ENCODE measurements at places on chromosomes 1 and 21. TPM values are rescaled to one million over a fixed set of nuclear protein-coding genes. Genes with fewer than 3 reads are reported as not detected.

Gene ZC3H11A
- total RNA-seq, result 92.0 TPM

Gene AVPR1B
- total RNA-seq, result not detected

Gene SLC5A9
- 0.22 TPM for total RNA-seq

Gene PLA2G2D
- not detected for total RNA-seq

DNA sequence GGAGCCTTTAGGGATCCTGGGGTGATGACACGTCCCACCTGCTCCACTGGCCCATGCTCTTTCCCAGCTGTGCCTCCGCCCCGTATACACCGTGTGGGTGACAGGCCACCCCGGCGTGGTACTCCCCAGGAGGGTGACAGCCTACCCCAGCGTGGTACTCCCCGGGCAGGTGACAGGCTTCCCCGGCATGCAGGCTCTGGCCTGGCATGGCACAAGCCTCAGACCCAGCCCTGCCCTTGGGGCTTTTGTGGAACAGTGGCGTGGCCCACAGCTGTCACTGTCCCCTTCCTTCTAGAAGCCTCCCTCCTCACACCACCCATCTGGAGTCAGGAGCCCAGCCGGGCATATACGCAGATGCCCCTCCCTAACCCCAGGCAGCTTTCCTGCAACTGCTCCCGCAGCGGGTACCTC, 4.7 kb upstream of the PFKL start:
- H3K27ac ChIP-seq, result no peak overlapping the region
- H3K27me3 ChIP-seq, result no peaks in the 10 kb centered on the region
- H3K4me3 ChIP-seq, result no peak overlapping the region
- H3K36me3 ChIP-seq, result no peaks in the 10 kb centered on the region
- no peak for DNase-seq
- H3K4me1 ChIP-seq, result no peaks in the 10 kb centered on the region

DNA sequence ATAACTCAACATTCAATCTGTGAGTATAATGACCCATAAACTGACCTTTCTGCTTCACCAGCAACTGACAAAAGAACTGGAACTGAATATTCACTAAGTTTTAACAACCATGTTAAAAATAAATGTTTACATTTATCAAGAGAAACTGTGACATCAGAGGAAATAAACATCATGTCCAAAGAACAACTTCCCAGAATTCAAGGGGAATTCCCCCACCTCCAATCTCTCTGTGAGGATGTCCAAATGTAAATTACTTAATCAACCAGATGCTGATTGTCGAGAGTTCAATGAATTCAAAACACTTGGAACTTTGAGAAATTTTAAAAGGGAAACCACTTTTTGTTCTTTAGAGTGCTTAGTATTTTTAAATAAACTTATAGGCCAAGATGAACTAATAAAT, 365.6 kb upstream of the ADGRL2 start:
- DNase-seq, result no peak
- H3K27ac ChIP-seq, result no peak overlapping the region
- no peaks in the 10 kb centered on the region for H3K27me3 ChIP-seq
- H3K36me3 ChIP-seq, result no peaks in the 10 kb centered on the region
- H3K4me1 ChIP-seq, result no peaks in the 10 kb centered on the region

- H3K27ac ChIP-seq, result no peak overlapping the region
- H3K4me3 ChIP-seq, result no peak overlapping the region
- no peaks in the 10 kb centered on the region for H3K36me3 ChIP-seq
- no peaks in the 10 kb centered on the region for H3K27me3 ChIP-seq
- H3K4me1 ChIP-seq, result no peaks in the 10 kb centered on the region
These were observed 140.5 kb downstream of the LIPI start for GRCh38 chr21:14070049-14070893.

GRCh38 chr1:59687081-59687480, 127.7 kb upstream of the HOOK1 start:
- H3K4me3 ChIP-seq, result no peak overlapping the region
- no peaks in the 10 kb centered on the region for H3K36me3 ChIP-seq
- DNase-seq, result no peak
- no peaks in the 10 kb centered on the region for H3K27me3 ChIP-seq
- H3K27ac ChIP-seq, result no peak overlapping the region

DNA sequence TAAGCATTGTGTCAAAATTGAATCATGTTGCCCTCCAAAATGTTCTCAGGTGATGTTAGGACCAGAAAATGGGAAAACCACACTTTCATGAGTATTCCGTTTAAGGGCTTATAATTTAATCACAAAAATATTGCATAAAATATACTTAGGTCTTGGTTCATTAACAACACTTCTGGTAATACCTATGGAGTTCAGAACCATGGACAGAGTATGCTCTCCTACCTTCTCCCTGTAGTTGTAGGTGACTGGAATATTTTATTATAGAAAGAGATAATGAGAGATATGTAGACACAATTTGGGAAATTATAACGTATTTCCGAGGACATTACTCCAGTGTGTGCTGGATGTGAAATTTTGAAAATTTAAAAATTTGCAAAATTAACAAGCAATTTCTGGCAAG, 232.5 kb downstream of the NCAM2 start:
- no peak overlapping the region for H3K27ac ChIP-seq
- H3K4me3 ChIP-seq, result no peak overlapping the region
- H3K4me1 ChIP-seq, result peaks cover 7% of the 10 kb centered on the region

DNA sequence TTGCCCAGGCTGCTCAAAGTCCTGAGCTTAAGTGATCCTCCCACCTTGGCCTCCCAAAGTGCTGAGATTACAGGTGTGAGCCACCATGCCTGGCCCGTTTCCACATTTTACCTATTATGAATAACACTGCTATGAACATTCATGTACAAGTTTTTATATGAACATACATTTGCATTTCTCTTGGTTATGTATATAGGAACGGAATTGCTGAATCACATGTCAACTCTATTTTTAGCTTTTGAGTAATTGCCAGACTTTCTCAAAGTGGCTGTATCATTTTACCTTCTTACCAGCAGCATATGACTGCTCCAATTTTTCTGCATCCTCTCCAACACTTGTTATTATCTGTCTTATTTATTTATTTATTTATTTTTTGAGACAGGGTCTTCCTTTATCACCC, 2.7 kb downstream of the SPATA21 start:
- no peaks in the 10 kb centered on the region for H3K27me3 ChIP-seq
- H3K36me3 ChIP-seq, result no peaks in the 10 kb centered on the region
- no peaks in the 10 kb centered on the region for H3K4me1 ChIP-seq
- DNase-seq, result no peak

- peaks cover 3% of the 10 kb centered on the region for H3K36me3 ChIP-seq
- H3K4me3 ChIP-seq, result no peak overlapping the region
- peak; percentile 53 for DNase-seq
- H3K4me1 ChIP-seq, result peaks cover 6% of the 10 kb centered on the region
These were observed 1.3 kb upstream of the SLC16A1 start for GRCh38 chr1:112957133-112957812.

DNA sequence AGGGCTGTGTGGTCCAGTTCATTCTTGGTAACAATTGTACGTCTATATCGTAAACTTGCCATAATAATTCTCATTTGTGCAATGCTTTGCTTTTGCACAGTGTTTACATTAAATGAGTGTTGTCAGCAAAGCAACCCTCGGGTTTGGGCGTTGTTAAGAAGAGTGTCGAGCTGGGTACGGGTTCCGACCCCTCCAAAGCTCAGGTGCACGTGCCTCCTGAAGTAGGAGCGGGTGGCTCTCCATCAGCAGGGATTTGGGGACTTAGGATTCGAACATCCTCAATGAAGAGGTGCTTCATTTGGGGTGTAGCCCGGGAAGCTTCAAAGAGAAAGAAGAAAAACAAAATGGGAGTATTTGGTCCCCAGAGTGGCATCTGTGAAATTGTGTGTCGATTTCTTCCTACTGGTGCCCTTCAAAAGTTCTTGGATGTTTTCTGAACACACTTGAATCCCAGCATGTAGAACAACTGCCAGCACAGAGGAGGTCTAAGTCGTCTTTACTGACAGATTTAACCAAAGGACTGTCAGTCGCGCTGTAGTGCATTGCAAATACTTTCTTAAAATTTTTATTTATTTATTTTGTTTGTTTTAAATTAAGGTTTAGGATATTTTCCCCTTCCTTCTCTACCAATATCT, 1.1 kb downstream of the TRIM58 start:
- no peak overlapping the region for H3K4me3 ChIP-seq
- no peaks in the 10 kb centered on the region for H3K4me1 ChIP-seq
- no peak for DNase-seq
- peaks cover 11% of the 10 kb centered on the region for H3K27me3 ChIP-seq
- H3K27ac ChIP-seq, result no peak overlapping the region
- no peaks in the 10 kb centered on the region for H3K36me3 ChIP-seq

DNA sequence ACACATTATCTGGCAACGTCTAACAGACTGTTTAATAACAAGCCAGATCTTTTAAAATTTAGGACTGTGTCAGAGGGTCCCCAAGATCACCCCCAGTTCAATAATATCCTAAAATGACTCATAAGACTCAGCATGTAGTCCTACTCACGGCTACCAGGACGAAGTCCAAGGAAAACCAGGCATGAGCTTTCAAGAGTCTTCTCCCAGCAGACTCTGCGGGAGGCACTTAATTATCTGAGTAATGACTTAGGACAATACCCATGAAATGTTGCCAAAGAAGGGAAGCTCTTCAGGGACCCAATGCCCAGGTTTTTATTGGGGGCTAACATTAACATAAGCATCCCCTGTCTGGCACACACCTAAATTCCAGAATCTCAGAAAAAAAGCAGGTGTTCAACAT, 7.0 kb downstream of the HFM1 start:
- no peak for DNase-seq
- no peaks in the 10 kb centered on the region for H3K4me1 ChIP-seq
- no peaks in the 10 kb centered on the region for H3K27me3 ChIP-seq
- no peaks in the 10 kb centered on the region for H3K36me3 ChIP-seq

DNA sequence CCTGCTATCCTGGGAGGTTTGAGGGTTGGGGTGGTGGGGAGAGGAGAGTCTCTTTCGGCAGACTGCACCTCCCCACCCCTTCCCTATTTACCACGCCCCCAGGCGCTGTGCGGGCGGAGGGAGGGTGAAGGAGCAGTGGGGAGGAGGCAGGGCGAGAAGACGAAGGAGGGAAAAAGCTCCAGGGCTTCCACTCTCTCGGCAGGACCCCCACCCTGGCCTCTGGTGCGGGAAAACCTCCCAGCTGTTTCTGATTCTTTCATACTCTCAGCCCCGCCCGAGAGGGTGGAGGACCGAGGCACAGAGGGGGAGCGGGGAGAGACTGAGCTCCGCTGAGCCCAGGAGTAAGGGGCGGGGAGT, 866 bp upstream of the WNT2B start:
- no peak for DNase-seq
- peaks cover 8% of the 10 kb centered on the region for H3K4me1 ChIP-seq
- H3K27me3 ChIP-seq, result no peaks in the 10 kb centered on the region
- no peak overlapping the region for H3K27ac ChIP-seq
- H3K36me3 ChIP-seq, result no peaks in the 10 kb centered on the region

DNA sequence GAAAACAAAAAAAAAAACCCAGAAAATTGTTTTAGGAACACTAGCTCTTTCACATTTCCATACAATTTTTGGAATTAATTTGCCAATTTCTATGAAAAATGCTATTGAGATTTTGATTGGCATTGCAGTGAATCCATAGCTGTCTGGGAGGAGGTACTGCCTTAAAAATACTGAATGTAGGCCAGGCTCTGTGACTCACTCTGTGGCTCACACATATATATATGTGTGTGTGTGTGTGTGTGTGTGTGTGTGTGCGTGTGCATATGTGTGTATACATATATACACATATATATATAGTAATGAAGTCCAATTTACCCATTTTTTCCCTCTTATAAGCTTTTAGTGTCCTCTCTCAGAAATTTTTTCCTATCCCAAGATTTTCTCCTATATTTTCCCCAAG, 214.2 kb upstream of the DMRTA2 start:
- no peaks in the 10 kb centered on the region for H3K27me3 ChIP-seq
- H3K4me1 ChIP-seq, result no peaks in the 10 kb centered on the region
- no peak overlapping the region for H3K4me3 ChIP-seq
- no peak overlapping the region for H3K27ac ChIP-seq

DNA sequence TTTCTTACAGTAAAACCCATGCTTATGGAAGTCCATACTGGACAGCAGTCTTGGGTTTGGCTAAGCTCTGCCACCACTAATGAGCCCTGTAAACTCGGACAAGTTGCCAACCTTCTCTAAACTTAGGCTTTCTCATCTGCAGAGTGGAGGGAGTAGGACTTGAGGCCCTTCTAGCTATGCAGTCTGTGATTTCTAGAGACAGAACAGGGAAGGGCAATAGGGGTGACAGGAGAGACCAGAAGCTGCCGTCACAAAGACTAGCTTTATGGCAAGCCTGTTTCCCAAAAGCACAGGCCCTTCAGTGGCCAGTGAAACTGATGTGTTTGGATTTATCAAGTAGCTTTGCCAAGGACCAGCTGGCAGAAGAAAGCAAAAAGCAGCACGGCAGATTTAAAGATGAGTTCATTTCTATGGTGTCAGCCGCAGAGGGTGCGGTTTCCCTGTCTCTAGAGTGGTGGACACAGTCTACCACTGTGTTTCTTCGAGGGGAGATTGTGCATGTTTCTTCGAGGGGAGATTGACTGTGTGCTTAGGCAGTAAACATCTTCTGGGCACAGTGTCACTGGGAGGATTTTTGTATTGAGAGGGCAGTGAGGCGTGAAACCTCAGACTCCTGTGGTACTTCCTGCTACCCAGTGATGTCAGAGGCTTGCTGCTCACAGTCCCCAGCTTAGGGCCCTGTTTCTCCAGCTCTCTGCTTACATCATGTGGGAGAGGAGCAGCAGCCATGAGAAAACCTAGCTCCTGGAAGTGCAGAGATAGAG, 119.0 kb downstream of the ROR1 start:
- H3K36me3 ChIP-seq, result no peaks in the 10 kb centered on the region
- no peak overlapping the region for H3K4me3 ChIP-seq
- DNase-seq, result no peak
- H3K27ac ChIP-seq, result no peak overlapping the region

GRCh38 chr1:91846007-91846638, 39.8 kb downstream of the TGFBR3 start:
- H3K27me3 ChIP-seq, result no peaks in the 10 kb centered on the region
- H3K27ac ChIP-seq, result peak overlapping the region; percentile 86
- no peaks in the 10 kb centered on the region for H3K36me3 ChIP-seq
- peaks cover 24% of the 10 kb centered on the region for H3K4me1 ChIP-seq

DNA sequence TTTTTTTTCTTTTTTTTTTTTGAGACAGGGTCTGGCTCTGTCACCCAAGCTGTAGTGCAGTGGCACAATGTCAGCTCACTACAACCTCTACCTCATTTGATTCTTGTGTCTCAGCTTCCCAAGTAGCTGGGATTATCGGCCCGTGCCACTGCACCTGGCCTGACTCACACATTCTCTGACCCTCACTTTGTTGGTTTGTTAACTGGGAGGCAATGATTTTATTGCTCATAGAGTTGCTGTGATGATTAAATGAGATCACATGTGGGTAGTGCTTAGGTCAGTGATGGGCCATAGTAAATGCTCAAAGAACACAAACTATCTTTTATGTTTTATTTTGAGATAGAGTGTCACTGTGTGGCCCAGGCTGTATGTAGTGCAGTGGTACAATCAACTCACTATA, 47.3 kb upstream of the SSBP3 start:
- no peak for DNase-seq
- no peaks in the 10 kb centered on the region for H3K4me1 ChIP-seq
- no peaks in the 10 kb centered on the region for H3K36me3 ChIP-seq
- no peak overlapping the region for H3K4me3 ChIP-seq
- no peak overlapping the region for H3K27ac ChIP-seq

DNA sequence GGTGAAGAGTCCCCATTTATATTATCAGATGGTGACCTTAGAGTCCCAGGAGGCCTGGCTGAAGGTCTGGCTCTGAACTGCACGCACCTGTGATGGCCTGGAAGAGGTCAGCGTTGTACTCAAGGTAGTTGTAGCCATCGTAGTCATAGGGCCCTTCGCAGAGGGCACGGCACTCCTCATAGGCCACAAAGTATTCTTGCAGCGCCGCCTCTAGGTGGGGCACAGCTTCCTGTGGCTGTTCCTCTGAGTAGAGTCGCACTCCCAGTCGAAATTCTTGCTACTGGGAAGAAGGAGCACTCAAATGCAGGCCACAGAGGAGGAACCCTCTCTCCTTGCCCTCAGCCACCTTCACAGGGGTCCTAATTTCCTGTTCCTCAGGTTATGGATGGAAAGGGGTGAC, 7.7 kb downstream of the P3H1 start:
- H3K27me3 ChIP-seq, result no peaks in the 10 kb centered on the region
- H3K36me3 ChIP-seq, result no peaks in the 10 kb centered on the region
- H3K4me1 ChIP-seq, result peaks cover 2% of the 10 kb centered on the region
- H3K27ac ChIP-seq, result no peak overlapping the region

All from adrenal gland (tissue), 19 donors.